ENCODE measurements at places on chromosomes 2 and 18.

- DNase-seq = no peak
Measured at GRCh38 chr18:58247363-58247834, 203.4 kb downstream of the NEDD4L start.

GRCh38 chr2:119853777-119854399, 94.2 kb downstream of the PTPN4 start:
- DNase-seq = no peak

- DNase-seq = no peak
Measured at GRCh38 chr2:85033388-85033787, 62.4 kb downstream of the KCMF1 start.

- DNase-seq = no peak
Measured at GRCh38 chr2:190530248-190530900, 4.1 kb downstream of the NEMP2 start.

DNA sequence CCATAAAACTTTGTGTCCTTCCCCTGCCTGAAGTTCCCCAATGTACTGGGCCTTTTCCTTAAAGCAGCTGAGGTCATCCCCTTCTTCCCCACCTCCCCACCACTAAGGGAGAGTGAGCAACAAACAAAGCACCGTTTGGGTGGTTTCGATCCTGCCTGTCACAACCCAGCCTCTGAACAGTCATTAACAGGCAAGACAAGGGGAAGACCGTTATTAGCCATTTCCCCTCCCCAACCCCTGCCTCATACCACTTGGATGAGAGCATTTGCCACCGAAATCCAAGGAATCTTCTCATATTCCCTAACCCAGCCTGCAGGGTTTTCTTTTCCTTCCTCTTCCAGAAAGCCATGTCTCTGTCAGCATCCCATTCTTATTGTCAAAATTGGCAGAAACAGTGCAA, 65.6 kb downstream of the STRADB start:
- DNase-seq = no peak

DNA sequence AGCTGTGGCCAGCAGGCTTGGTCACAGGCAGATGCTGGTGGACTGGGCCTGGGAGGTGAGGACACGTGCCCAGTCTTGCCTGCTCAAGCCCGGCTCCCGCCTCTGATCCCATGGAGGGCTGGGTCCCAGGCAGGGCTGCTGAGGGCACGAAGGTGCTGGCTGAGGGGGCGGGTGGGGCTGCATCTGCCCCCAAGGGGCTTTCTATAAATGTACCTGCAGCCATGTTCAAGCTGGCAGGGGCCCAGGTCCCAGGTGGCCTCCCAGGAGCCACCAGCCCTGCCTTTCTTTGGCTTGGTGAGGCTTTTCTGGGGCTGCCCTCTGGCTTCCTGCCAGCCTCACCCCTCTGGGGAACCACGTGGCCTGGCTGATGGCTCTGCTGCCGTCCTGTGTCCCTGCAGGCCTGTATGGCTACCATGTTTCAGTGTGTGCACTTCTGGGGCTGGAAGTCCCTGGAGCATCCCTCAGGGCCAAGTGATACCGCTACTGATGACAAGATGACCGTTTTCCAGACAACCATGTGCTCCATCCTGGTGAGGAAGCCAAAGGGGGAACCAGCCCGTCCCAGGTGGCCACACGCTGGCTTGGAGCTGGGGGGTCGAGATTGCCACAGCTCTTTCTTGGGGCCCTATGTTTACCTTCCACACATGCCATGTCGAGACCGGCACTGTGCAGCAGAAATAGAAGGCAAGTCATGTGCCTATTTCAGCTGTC, 23.2 kb downstream of the HJURP start:
- DNase-seq = no peak

DNA sequence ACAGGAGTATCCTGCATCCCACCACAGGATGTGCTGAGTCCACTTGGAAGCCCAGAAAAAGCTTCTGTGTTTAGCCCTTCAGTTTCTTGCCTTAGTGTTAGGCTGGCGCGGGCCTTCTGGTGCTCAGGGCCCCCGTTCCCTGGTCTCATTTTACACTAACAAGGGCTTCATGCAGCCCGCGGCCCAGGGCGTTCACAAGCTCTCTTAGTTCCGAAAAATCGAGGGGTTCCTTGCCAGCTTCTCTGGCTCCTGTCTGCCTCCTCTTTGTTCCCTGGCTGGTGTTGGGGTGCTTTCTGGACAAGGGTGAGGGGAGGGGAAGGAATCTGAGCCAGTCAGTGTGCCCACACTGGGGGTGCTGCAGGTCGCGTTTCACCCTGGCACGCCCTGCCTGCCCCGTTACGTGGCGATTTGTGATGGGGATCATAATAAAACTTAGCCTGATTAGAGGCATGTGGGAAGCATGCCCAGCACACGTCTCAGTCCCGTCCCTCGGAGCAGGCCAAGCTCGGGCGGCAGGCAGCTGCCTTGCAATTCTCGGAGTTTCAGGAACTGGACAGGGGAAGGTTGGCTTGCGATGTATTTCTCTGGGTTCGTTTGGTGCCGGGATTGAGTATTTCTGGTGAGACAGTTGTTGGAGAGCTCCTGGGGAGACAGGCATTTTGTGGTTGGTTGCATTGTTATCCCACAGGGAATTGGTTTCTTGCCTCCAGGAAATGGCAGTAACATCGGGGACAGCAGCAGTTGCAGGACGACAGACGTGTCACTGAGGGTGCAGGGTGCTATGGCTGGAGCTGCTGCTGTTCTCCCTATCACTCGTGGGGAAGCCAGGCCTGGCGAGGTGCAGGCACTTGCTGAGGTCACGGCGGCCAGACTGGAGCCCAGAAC, 22.9 kb downstream of the SH3BP4 start:
- DNase-seq = no peak

DNA sequence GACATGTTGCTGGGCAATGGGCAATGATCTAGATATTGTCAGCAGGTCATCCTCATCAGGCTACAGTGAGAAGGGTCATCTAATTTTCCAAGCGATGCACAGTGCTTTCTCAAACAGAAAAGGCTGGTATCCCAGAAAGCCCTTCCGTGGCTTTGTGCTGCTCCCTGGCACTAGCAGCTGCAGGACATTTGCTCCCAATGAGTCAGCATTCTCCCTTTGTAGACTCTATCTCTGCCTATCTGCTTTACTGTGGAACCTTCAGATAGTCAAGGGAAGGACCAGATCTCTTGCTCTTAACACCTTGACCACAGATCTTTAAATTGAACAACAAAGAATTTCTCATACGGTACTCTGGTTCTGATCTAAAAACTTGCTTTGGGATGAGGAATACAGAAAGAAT, 101.4 kb downstream of the CDH2 start:
- DNase-seq = no peak

DNA sequence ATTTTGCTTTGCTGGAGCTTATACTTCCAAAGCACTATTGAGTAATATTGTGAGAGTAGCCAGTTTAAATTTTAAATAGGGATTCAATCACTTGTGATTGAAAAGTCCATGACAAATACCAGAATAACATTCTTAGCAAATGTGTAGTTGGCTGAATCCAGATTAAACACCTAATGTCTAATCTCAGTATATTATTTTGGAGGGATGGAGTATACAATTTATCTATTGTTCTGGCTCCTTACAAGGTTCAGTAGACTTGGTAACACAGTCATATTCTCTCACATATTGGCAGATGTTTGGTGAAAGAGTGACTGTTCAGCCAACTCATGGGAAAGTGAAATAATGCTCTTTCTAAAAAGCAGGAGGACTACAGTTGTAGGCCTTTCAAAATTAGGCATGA, 2.2 kb downstream of the UGT1A9 start:
- no peak for DNase-seq

- DNase-seq = no peak
Measured at GRCh38 chr2:112047537-112048235, 7.4 kb upstream of the TMEM87B start.

DNA sequence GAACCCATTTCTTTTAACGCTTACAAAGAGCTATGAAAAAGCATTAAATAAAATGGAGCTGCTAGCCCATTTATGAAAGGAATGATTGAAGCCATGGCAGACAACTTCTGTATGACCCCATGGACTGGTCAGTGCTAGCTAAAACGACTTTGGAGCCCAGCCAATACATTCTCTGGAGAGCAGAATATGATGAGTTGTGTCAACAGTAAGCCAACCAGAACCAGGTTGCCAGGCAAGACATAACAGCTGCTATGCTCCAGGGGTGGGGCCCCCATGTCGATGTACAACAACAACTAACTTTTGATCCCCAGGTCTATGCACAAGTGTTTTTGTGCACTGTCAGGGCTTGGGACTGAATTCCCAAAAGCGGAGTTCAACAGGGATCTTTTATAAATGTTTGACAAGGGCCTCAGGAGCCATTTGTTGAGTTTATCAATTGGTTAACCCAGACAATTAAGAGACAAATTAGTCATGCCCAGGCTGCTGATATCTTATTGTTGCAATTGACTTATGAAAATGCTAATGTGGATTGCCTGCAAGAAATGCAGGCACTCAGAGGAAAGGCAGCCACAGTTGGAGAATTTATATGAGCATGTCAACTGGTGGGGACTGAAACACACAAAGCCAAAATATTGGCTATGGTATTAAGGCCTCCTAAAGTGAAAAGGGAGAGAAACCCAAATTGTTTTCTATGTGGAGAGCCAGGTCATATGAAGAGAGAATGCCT, 64.6 kb upstream of the MYO3B start:
- DNase-seq = no peak

DNA sequence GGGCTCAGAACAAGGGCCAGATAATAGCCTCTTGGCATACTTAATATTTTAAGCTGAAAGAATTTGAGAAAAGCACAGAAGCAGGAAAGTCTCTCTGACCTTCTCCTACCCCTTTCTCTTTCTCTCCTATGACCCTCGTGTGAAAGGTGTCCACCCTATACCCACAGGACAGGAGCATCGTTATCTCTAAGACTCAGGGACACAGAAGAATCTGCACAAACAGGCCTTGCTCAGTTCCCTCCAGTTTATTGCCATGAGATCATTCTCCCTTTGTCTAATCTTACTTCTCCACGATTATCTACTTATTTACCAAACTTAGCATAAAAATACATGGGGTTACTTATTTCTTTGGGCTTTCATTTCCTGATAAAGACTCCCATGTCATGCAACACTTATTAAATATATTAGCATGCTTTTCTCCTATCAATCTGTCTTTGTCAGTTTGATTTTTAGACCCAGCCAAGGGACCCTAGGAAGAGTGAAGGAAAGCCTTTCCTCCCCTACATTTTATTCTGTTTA, 370.7 kb downstream of the DLGAP1 start:
- DNase-seq = no peak

DNA sequence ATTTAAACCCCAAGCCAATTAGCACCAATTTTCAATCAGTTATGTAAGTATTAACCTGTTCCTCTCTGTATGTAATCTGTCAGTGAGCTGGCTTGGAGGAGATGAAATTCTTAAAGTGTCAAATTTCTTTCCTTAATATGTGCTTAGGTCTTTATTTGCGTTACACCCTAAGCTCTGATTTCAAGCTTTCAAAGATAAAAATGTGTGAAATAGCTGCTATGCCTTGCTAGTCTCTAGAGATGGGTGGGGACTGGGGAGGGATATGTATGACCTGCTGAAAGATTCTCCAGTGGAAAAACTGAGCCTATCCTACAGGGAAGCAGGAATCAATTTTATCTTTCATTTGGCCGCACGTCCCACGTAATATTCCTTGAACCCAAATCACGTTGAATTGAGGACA, 264.5 kb downstream of the RND3 start:
- no peak for DNase-seq

DNA sequence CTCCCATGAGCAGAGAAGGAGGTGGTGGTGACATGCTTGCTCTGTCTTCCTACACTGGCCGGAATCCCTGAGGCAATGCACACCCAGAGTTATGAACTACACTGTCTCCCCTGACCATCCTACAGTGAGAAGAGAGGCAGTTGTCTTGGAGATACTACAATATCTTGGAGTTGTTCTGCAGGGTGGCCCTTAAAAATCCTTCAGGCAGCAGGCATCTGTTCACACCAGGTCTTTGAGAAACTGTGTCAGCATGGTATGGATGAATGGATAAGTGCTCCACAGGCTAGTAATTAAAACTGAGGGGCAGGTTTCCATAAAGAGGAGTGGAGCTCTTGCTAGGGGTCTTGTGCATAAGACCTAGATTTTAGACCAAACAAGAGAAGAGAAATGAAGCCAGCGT, 223.7 kb upstream of the COPS8 start:
- DNase-seq = peak; percentile 24

DNA sequence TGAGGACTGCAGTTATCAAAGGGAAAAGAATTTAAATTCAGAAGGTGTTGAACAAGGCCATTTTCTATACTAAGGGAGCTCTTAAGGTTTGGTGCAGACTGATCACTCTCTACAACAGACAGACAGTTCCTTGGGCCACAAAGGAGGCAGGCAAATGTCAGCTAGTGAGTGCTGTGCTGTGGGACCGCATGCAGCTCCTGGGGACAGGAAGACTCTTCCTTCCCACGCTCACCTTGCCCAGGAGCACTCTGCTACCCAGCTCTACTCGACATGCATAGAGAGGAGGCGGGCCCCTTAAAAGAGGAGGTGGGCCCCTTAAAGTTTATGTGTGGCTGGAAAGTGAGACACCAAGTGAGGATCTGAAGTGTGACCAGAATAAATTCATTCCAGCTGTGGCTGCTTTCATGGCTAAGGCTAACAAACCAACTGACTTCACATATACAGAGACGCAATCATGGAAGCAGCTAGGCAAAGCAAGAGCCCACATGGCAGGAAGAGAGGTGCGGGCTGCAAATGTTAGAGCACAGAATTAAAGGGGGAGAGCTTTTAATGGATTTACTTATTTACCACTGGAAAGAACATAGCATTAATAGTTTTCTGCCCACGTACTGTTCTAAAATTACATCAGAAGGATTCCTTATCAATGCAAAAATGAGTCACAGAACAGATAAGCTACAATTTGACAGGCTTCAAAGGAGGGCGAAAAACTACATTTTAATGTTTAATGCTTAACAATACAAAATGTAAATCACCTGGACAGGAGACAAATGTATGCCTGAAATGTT, 101.4 kb upstream of the RNU4ATAC start:
- DNase-seq = no peak

- no peak for DNase-seq
Measured at GRCh38 chr2:200856806-200857205, 7.7 kb downstream of the CLK1 start.

DNA sequence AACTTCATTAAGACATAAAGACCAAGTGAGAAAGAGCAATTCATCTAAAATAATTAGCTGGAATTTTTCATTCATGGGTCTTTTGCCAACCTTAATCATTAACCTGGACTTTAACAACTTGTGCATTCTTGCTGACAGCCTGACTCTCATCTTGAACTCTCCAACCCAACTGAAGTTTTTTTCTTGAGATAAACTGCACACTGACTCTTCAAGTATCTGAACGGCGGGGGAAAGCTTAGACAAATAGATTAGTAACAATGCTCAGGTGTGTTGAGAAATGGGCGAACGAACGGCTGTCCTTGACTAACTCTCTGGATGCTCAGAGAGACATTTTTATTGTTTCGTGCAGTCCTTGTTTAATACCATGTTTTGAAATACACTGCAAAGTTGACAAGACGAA, 186.0 kb downstream of the DPP10 start:
- DNase-seq = no peak

DNA sequence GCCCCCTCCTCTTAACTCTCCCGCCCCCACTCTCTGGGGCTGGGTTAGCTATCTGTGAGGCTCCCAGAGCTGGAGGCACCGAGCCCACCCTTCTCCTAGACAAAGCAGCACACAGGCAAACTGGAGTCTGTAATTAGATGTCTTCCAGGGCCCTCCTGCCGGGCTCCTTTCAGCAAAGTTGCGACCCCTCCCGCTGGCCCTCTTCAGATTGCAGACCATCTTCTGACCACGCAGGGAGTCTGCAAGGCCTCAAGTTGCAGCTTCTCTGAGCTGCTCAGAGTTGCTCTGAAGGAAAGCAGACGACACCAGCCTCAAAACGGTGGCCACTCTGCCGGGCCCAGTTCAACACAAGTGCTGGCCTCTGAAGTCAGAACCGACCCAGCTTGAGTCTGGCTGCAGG, 228.4 kb upstream of the COPS8 start:
- DNase-seq = peak; percentile 52

GRCh38 chr2:232321817-232322559, 56.6 kb upstream of the ALPP start:
- no peak for DNase-seq
